ENCODE measurements at places on chromosomes 3 and 15. TPM values are rescaled to one million over a fixed set of nuclear protein-coding genes. Genes with fewer than 3 reads are reported as not detected.
A peak's percentile ranks its signal among the peaks of the same experiment; 100 is the strongest.

GRCh38 chr3:154120961-154121700 is at the start of gene ARHGEF26:
Gene ARHGEF26 (plus strand): TSS chr3:154121390. CDS start chr3:154121993, 603 bp downstream.
- peak; percentile 91 for DNase-seq

GRCh38 chr15:61684749-61685467 is 375.3 kb downstream of the VPS13C start:
- no peak for DNase-seq

KCNH8 gene
- total RNA-seq: not detected

DNA sequence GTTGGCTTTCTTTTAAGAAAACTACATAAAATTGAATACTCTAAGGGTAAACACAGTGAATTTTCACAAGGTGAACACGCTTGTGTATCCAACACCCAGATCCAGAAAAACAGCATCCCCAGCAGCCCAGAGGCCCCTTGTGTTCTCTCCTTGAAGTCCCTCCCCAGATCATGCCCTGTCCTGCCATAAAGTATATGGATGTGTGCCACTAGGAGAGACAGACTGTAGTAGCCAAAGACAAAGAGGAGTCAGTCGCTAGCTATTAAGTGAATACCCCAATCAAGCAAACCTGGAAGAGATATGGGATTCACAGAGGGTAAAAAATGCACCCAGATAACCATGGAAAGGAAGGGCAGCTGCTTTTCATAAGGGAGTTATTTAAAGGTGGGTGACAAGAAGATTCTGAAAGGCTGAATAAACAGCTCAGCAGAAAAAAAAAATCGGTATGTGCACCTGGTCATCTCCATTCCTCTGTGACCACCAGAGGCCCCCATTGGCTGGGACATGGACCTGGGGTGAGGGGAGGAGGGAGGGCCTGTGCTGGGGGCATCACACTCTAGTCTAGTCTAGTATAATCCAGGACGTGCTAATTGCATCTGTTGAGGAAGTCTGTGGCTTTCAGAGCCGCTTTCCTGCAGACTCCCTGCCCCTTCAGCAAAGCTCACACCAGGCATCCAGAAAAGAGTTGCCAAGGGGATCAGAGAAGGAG is 167.3 kb upstream of the NDN start:
- DNase-seq: no peak

- DNase-seq: no peak
These were observed 84.9 kb downstream of the ARNT2 start for GRCh38 chr15:80489030-80489594.

DNA sequence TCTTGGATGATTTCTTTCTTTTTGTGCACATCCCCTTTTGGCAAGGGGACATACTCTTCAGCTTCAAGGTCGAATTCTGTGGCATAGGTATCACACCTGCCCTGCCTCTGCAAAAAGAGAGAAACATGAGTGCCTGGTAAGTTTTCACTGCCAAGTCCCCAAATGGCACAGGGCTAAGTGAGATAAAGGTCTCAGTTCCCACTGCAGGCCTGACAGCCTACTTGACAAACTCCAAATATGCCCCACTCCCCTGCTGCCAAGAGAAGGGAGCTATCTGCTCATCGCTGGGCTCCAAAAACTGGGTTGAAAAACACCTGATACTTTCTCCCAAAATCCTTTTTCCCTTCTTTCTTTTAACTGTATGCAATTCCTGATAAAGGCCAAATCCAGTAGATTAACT is 23.0 kb downstream of the RUVBL1 start:
- DNase-seq: no peak

DUOXA2 gene
- total RNA-seq: not detected

DNA sequence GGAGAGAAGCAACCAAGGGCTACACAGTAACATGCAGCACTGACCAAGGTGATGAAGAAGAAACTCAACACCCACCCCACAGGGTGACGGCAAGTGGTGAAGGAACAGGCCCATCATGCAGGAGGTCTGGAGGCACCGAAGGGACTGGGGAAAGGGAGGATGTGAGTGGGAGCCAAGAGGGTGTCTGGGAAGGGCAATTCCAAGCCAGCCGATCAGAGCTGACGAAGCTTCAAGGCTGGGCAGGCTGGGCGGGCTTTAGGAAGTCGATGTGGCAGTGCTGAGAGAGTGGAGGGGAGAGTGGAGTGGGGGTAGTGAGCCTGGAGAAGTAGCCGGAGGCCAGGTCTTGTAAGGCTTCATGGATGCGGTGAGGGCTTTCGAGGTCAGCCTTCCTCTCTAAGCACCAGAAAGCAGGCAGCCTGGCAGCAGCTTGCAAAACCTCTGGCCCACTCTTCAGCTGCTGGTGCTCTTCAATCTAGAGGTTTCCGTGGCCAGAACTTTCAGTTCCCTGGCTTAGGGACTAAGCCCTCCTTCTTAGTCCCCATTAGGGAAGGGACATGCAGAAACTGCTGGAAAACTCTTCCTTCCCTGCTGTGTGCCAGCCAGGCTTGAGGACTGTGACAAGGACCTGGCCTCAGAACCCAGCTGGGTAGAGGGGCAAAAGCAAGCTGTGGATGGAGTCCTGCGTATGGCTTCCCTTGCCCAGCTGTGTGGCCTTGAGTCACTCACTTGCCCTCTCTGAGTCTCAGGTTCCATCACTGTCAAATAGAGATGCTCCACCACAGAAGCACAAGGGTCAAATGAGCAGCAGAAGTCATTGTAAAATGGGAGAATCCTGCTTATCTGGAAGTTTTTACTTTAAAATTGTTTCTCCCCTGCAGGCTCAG is 72.1 kb downstream of the TLE3 start:
- no peak for DNase-seq

DNA sequence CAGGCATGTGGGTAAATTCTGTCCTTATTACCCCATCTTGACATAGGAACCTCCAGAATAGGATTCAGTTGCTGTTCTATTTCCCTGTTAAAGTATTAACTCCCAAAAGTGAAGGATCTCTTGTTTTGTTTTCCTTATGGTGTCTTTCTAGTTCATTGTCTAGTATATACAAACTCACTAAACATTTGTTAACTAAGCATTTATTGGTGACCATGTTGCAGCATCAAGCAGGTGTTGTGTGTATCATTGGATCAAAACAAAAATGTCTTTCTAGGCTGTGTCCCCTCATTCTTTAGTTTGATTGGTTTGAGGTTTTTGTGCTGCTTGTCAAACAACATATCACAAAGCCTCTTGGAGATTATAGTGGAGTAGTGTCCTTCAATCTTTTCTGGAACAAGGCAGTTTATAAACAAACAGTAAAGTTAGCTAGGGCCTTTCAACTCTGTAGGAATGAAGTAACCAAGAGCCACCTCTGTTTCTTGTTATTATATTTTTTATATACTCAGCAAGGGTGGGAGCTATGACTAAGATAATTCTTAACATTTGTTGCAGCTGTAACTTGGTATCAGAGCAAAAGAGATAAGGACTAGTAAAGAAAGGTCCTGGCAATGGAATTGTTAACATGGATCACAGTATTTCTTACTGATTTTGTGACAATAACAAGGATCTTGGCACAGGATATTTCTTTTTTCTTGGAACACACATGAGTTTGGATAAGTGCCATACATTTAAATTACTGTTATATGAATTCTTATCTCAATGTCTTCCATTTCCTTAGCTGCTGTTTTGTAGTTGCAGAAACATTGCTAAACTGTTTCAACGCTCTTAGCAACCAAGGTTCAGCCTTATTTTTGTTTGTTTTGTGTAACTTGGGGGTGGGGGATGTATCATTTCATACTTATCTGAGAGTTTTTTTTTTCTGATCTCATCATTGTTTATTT is 49.3 kb downstream of the TMOD3 start:
- DNase-seq: no peak

DNA sequence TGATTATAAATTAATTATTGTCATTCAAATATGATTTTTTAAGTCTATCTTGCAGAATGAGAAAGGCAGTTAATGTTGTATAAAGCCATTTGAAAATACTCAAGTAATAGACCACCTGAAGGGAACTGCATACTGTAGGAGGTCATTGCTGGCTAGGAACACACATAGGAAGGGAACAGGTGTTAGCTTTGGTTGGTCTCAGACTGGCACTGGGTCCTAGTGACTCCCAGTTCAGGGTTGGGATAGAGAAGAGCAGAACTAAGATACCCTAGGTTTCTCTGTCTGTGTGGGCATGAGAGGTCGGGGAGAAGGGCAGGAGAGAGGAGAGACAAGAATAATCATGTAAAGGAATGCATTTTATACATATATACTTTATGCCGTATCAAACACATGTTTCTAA is 559.0 kb upstream of the GOLIM4 start:
- no peak for DNase-seq
